NCI-H774 (cell line): ENCODE measurements at places on chromosomes 1 and 21.

DNA sequence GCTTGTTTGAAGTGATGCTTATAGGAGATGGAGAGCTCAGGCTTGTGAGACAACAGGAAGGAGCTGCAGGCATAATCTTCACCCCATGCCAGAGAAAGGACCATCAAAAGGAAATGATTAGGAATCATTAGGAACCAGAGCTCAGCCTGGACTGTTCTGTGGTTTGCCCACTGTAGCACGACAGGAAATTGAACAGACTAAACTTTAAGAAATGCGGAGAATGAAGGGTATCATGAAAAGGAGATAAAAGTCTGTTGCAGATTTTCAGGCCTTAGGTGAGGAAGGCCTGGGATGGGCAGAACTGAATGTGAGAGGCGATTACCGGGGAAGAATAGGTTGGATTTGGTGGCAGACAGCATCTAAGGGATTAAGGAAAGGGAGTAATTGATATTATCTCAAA lies 292.0 kb upstream of the PLXNA2 start:
- no peak for DNase-seq

DNA sequence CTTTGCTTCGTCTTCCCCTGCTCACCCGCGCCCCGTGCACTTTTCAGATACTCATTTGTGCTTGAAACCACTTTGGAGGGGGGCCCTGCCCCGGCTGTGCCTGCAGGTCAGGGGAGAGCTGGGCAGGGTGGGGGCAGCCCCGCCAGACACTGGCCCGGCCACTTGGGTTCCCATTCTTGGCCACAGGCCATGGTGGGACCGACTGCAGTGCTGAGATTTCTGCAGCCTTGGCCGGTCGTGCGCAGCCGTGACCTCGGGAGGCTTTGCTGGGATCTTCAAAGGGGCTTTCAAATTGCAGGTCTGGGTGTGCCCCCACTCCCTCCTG lies 54.5 kb upstream of the TTC34 start:
- no peak for DNase-seq

GRCh38 chr1:118783095-118783758 lies 204.9 kb downstream of the TBX15 start:
- DNase-seq: peak; percentile 8

GRCh38 chr1:219324629-219325367 lies 151.1 kb downstream of the LYPLAL1 start:
- DNase-seq: no peak

DNA sequence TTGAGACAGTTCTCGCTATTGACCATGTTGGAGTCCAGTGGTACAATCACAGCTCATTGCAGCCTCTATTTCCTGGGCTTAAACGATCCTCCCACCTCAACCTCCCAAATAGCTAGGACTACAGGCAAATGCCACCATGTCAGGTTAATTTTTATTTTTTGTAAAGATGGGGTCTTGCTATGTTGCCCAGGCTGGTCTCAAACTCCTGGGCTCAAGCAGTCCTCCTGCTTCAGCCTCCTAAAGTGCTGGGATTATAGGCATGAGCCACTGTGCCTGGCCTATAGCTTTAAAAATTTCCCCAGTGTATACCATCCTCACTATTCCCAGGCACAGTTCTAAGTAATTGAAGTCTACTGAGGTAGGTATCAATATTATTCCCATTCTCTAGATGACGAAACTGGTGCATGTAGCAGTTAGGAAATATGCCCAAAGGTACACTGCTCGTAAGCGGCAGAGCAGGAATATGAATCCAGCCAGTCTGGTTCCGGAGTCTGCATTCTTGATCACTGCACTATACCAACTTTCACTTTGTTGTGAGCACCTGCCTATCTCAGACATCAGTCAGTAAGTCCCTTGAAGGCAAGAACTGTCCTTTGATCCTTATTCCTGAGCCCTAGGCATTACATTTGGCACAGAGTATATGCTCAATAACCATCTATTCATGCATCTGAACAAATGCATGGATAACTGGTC lies 11.5 kb upstream of the SRP9 start:
- DNase-seq: no peak

GRCh38 chr1:42737257-42737656 lies 2.8 kb downstream of the CLDN19 start:
- DNase-seq: no peak

DNA sequence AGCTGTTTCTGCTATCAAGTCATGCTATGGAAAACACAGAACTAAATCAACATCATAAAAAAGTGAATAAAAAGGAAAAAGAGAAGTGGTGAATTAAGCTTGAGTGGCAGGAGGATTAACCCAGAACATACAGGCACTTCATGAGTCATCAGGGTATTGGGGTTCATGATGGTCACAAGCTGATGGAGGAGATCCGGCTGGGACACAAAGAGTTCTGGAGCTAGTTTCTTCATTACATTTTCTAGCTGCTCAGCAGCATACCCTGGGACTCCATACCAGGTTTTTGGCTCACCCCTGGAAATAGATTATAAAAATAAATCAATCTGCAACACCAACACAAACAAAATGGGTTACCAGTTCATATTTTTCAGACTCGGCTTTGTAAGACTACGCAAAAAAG lies 42.5 kb upstream of the SYT2 start:
- DNase-seq: no peak

- DNase-seq: no peak
Observed at GRCh38 chr1:9375912-9376311, 83.2 kb downstream of the SPSB1 start.

DNA sequence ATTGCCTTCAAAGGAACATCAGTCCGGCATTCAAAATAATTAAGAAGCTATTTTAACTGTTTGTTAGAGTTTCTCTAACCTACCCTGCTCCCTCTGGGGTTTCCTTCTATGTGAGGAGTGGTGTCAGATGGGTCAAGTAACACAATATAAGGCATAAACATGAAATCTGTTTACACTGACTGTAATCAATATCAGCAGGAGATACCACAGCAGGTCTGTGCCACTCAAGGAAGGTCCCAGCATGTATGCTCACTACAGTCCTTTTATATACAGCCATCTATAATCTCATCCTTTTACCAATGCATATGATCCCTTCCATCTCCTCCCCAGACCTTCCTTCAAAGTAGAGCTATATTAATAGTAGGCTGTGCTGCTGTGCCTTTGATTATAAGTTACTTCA lies 25.4 kb downstream of the EEIG2 start:
- no peak for DNase-seq

DNA sequence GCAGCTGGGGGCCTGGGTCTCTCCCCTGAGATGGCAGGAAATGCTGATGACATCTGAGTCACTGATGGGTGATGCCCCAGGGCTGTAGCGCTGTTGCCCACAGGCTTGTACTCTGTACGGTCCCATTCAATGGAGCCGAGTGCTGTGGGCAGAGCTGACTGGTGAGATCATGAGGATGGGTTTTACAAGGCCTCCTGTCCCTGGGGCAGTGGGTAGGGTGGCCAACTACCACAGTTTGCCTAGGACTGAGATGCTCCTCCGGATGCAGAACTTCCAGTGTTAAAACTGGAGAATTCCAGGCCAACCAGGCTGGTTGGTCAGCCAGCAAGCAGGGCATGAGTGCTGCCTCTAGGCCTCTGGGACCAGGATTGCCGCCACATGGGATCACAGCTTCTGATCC lies 9.2 kb downstream of the PHLDA3 start:
- DNase-seq: no peak

GRCh38 chr1:174998569-174999215 lies 1.1 kb upstream of the CACYBP start:
- DNase-seq: peak; percentile 60
